Stimulated activated CD4-positive, alpha-beta T cell treated with anti-CD3 and anti-CD28 coated beads, Interleukin-1b, Interleukin-23, amount 100 ng/mL, for 1 hour (primary cell): ENCODE measurements at places on chromosomes 1 and 21.

- DNase-seq: no peak
These were observed 18.4 kb downstream of the IGSF5 start for GRCh38 chr21:39763272-39763970.

GRCh38 chr1:114323959-114324661, 170.4 kb upstream of the SYT6 start:
- DNase-seq: no peak

- no peak for DNase-seq
These were observed 274.9 kb upstream of the NR5A2 start for GRCh38 chr1:199752688-199753027.

- no peak for DNase-seq
These were observed 283.1 kb downstream of the TM2D1 start for GRCh38 chr1:61441723-61442262.

DNA sequence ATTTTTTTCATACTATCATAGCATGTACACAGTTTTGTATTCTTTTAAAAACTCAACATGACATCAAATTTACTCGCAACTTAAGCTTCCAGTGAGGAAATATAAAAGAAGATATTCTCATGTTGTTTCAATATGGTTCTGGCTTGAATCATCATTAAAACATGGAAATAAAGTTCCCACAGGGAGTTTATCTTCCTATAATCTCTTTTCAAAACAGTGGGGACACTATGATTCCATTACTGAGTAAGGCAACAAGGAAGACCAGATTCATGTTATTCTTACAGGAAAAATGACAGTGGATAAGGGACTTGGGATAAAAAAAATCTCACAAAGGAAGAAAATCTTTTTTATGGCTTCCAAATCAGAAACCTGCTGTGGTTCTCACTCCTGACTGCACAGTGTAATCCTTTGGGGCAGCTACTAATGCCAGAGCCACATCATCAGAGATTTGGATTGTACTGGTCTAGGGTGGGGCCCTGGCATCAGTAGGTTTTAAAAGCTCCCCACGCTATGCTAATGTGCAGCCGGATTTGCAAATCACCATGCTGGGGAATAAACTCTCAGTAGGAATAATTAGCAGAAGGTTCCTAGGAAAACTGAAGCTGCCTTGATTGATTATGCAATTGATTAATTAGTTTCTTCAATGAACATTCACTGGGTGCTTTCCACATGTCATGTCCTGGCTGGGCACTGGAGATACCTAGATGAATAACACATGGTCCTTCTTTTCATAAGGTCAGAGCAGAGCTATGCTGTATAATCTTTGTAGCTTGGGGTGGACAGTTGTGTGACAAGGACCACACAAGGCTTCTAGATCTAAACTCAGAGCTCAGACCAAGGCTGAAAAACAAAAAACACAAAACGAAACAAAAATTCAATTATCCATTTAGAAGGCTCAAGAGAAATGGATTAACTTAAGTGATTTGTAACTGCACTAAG, 71.1 kb upstream of the C8B start:
- no peak for DNase-seq

- DNase-seq: no peak
These were observed 73.7 kb downstream of the FNBP1L start for GRCh38 chr1:93521618-93522017.

DNA sequence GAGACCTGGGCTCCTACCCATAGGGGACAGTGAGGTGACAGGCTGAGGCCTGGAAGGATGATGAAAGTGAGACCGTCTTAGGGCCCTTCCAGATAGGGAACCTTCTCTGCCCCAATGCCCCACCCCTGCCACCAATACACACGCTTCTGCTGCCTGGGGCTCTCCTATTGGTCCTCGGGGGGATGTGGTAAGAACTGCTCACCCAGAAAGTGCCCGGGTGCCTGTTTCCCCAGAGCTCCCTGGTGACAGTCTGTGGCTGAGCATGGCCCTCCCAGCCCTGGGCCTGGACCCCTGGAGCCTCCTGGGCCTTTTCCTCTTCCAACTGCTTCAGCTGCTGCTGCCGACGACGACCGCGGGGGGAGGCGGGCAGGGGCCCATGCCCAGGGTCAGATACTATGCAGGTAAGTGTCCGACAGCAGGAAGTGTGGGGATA, 948 bp downstream of the SEMA4A start:
- no peak for DNase-seq

DNA sequence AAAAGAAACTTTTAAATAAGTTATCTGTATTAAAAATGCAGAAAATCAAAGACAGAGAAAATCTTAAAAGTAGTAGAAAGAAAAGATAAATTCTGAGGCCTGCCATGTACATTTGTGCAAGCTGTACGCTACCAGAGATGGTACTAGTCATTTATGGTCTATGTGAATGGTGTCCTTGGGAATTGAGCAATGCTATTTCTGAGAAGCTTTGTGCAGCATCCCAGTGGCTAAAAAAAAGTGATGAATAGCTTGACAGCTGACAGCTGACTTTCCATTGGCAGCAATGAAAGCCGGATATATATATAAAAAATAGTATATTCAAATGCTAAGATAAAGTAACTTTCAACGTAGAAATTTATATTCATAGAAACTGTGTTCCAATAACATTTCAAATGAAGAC, 58.8 kb upstream of the KCTD3 start:
- DNase-seq: no peak

- DNase-seq: no peak
These were observed 1.4 kb downstream of the NUCKS1 start for GRCh38 chr1:205748403-205749233.

DNA sequence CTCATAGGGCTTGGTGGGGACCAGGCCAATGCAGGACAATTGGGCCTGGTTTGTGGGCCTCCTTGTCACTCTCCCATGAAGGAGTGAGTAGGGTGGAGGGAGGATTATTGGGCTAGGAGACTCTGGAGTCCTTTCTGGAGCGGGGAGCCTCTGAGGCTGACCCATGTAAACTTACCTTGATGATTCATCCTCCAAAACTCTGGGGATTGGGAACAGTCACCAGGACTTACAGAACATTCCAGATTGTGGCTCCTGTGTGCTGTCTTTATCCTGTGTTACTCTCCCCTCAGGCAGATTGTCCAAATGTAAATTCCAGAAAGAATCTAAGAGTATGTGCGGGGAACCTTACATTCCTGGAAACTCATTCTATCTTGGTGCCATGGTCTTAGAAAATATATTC, 197.6 kb downstream of the CAMTA1 start:
- DNase-seq: no peak
